ENCODE measurements at places on chromosomes 7 and 10.

DNA sequence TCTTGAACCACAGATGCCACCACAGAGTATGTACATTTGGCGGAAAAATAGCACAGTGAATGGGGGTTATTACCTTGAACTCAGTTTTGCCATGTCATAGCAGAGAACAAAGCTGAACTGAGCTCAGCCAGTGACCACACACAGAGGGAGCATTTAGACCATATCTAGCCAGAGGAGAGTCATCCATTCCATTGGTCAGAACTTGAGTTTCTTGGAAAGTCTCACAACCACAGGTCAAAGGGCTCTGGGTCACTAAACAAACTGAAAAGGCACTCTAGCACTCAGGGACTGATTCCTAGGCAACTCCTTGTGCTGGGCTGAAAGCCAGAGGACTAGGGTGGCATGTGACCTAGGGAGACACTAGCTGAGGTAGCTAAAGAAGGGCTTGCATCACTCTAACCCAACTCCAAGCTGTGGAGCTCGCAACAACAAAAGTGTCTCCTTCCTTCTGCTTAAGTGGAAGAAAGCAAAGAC, 239.7 kb upstream of the SEMA3D start:
- DNase-seq = no peak

GRCh38 chr7:5435291-5436002, 11.8 kb upstream of the TNRC18 start:
- DNase-seq = no peak

- DNase-seq = no peak
Measured at GRCh38 chr7:620056-620455, 100.4 kb upstream of the PDGFA start.

- DNase-seq = no peak
Measured at GRCh38 chr10:28282336-28282735, 20.5 kb downstream of the MPP7 start.

GRCh38 chr10:44369854-44370253, 15.0 kb downstream of the CXCL12 start:
- DNase-seq = no peak
